ENCODE measurements at places on chromosomes 5 and 9.

DNA sequence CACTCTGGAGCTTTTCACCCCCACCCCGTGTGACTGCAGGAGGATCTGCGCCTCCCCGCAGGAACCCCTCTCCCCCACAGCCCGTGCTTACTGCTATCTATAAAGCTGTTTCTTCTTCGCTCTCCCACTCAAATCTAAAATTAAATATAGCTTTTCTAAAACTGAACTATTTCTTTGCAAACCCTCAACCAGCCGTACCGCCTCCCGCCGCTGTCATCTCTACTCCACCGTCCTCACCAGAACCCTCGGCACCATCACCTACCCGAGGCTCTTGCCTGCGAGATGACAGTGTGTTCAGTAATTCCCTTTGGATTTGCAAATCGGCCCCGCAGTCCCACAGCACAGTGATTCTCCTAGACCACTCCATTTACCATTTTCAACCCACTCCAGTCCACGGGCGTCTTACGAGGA lies 13.6 kb downstream of the LPCAT1 start:
- DNase-seq = no peak

DNA sequence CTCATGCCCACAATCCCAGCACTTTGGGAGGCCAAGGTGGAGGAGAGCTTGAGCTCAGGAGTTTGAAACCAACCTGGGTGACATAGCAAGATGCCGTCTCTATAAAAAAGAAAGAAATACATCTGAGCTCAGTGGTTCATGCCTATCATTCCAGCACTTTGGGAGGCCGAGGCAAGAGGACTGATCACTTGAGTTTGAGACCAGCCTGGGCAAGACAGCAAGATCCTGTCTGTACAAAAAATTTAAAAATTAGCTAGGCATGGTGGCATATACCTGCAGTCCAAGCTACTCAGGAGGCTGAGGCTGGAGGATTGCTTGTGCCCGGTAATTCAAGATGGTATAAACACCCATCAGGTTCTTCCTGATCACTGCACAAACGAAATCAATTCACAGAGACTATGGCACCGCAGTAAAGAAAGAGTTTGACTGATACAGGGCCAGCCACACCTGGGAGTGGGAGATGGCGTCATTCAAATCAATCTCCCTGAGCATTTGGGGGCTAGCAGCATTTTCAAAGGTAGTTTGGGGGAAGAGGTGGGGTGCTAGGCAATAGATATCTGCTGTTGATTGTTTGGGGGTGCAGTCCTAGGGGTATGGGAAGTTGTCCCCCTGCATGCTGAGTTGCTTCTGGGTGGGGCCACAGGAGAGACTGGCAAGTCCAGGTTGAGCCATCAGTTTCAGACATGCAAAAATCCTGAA lies 169.2 kb downstream of the TTC39B start:
- DNase-seq = no peak

GRCh38 chr9:90827181-90827871 lies 25.7 kb downstream of the SYK start:
- no peak for DNase-seq

- DNase-seq = peak; percentile 52
These were observed at the start of gene NIM1K for GRCh38 chr5:43191740-43192557. TSS of gene NIM1K (plus strand) at chr5:43192225. CDS start at chr5:43245776, 53,551 bp downstream.

- DNase-seq = no peak
These were observed 1.2 kb downstream of the CORO2A start for GRCh38 chr9:98191181-98191608.

DNA sequence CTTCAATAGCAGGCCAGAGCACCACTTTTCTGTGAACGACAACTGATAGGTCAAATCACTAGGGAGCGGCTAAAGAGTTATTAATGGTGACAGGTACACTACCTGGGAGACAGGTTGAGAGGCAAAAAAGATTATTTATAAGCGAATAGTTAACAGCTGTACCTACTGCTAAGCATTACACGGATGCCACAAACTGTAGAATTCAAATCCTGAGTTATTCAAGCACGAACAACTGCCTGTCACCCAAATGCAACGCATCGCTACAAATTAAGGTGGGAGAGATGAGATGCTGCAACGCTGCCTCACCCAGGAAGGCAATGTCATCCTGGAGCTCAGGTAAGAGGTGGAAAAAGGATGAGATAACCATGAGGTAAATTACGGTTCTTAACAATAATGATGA lies 342.9 kb downstream of the BNC2 start:
- DNase-seq = no peak

DNA sequence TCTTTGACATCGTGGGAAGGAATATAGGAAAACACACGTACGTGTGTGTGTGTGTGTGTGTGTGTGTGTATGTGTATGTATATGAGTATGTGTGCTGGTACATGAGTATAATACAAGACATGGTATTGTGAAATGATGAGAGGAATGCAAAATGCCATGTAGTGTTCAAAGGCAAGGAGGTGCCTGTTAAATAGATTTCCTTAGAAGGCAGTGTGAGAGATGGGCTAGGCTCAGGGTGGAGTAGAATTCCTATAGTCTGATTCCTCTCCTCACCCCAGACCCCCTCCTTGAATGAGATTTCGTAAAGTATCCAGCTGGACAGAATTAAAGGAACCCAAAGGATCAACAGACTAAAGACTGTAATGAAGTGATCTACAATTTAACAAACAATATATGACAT lies 11.1 kb downstream of the GPR21 start:
- DNase-seq = no peak

- peak; percentile 54 for DNase-seq
These were observed 696 bp downstream of the ZFP62 start for GRCh38 chr5:180860273-180860886.

DNA sequence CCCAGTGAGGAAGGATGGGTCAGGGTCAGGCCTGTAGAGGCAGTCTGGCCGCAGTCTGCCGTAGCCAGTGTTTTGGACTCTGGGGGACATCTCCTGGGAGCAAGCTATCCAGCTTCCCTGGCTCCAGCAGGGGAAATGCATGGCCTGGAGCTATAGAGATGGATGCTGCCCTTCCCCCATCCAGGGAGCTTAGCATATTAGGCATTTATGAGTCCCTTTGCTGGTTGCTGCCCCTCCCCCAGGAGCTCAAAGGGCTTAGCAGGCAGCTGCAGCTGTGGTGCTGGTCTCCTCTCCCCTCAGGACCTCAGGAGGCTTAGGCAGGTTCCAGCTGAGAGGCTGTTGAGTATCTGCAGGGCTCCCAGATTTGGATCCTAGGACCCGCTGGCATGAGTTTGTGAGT lies 1158.7 kb downstream of the DTWD2 start:
- no peak for DNase-seq

DNA sequence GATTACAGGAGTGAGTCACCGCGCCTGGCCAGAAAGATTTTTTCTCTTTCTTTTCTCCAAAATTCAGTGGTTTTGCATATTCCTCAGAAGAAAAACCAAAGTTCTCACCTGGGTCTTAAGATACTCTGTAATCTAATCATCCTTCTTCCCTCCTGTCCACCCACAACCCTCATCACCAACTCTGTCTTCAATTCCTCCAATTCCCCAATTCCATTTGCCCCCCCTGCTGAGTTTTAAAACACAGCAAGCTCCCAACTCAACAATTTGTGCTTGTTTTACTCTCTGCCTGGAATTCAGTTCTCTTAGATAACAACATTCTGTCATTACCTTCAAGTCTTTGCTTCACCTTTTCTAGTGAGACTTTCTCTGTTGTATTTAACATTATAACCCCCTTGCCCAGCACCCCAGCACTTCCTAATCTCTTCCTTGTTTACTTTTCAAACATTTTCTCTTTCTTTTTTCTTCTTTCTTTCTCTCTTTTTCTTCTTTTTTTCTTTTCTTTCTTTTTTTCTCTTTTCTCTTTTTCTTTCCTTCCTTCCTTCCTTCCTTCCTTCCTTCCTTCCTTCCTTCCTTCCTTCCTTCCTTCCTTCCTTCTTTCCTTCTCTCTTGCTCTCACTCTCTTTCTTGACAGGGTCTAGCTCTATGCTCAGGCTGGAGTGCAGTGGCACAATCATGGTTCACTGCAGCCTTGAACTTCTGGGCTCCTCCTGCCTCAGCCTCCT lies 7.8 kb downstream of the TEX48 start:
- DNase-seq = no peak

GRCh38 chr5:172902497-172903472 lies 56.4 kb upstream of the RPL26L1 start:
- peak; percentile 66 for DNase-seq

GRCh38 chr9:105328872-105329718 lies 84.6 kb downstream of the SLC44A1 start:
- DNase-seq = no peak
